Suppressor macrophage (primary cell): ENCODE measurements at places on chromosomes 4 and X.

DNA sequence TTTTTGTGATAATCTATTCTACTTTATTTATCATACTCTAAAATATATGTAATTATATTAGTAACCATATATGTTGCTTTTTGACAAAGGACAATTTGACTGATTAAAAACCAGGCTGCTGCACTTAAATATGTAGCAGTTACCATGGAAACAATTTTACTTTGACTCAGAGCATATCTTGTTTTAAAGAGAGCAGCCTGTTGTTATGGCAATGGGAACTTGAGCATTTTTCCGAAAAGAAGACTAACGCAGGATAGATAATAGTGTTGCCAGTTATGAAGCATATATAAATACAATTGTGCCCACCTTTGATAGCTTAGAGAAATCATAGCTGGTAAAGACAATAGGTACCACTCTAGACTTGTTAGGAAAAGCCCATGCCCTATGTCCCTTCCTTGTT is 283.0 kb downstream of the GASK1B start:
- DNase-seq, result no peak

DNA sequence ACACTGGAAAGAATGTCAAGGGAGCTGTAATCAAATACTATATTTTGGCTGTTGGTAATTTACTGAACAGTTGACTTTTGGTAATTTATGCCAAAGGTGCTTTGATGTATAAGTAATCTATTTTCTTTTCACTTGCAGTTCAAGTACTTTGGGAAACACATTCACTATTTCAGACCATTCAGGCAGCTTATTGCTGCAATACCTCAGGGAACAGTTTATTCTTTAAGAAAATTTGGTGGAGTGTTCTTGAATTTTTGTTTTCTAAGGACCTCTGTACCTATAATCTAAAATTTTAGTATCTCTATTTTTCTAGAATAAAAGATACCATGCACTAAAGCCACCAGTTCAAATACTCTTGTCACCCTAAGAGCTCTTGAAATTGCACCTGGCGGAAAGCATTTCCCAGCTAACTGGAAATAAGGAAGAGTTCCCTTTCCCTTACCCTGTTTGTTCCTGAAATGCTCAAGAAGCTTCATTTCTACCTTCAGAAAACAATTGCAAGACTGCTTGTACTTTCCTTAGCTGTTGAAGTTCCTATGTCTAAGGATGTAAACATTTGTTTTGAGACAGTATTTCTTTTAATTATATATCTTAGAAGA is 633.5 kb upstream of the FAT1 start:
- DNase-seq, result no peak

DNA sequence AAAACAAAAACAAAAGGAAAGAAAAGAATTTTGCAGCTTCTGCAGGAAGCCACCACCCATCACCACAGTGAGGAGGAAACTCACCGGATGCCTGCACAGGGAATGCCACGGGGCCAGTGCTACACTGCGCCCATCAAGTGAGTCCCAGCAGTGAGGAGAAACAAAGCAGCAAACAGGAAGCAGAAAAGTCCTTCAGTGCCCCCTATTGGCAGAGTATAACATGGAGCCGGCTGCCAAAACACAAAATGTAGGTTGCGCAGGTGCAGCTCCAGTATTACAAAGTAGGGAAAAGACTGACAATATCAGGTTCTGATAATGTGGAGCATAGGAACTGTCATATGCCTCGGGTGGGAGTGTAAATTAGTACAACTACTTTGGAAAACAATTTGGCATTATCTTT is 23.3 kb upstream of the SCML2 start:
- peak; percentile 35 for DNase-seq

DNA sequence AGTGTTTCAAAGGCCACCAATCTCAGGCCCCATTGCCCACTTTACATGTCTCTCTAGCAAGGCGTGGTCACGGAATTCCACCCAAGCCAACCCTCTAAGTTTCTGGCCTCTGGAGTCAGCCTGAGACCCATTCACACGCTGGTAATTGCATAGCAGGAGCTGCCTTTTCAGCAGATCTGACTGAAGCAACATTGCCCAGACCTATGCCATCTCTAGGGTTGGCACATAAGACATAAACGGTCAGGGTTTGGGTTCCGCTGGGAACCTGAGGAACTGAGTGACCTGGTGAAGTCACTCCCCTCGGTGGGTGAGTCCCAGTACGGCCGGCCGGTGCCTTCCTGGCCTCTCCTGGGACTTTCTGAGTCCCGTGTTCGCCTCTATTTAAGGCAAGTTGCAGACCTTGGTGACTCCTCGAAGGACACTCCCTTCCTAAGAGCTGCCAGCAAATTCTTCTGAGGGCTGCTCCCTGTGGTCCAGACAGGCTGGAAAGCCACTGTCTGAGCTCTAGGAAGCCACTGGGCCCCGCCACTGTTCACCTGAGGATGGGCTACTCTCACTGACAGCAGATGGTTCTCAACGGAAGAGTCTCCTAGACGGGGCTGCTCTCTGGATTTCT is 15.9 kb downstream of the CTAG1A start:
- no peak for DNase-seq

DNA sequence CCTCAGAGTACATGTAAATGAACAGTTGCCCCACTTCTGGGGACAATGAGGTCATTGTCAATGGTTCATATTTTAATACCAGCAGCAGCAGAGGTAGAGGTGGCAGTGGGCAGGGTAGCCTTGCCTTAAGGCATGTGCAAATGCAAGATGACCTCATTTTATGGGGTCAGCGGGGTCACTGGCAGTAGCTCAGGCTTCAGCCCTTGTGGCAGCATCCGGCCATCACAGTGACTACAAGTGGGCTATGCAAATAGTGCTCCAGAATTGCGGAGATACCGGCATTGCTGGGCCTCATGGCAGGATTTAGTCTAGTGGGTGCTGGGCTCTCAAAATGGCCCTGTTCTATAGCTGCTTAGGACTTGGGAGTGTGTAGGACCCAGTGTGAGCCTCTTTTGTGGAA is 144.7 kb downstream of the FAM47A start:
- no peak for DNase-seq
